Activated T-helper 2 cell treated with anti-CD3 and anti-CD28 coated beads, Interferon-gamma antibody, Interleukin-2, Interleukin-4, amounts not matched to agents 10 μg/mL and 5 μg/mL and 100 μg/mL, durations not matched to agents 14 hours and 24 hours and 36 hours (primary cell): ENCODE measurements at places on chromosomes 16 and 17.
A peak's percentile ranks its signal among the peaks of the same experiment; 100 is the strongest.

DNA sequence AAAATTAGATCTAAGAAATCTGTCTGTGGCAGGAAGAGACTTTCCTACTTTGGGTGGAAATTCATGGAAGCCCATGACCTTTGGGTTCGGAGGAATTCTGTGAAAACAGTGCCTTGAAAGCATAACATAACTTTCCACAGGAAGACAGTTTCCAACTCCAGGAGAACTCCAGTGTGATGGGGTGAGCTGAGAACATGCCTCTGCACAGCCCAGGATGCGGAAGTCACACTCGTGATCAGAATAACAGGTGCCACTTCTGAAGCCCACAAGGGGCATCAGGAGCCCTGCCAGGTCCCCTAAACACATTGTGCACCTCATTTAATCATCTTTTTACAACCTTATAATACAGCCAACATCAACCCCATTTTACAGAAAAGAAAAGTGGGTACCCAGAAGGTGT is 9.7 kb downstream of the TVP23A start:
- no peak for DNase-seq

GRCh38 chr17:63476854-63477479 is at the start of gene ACE:
ACE (plus strand) TSS chr17:63477061; CDS start chr17:63477095, 34 bp downstream.
- no peak for DNase-seq

- peak; percentile 62 for DNase-seq
Measured at GRCh38 chr17:45640141-45640850, 143.8 kb upstream of the CRHR1 start.

DNA sequence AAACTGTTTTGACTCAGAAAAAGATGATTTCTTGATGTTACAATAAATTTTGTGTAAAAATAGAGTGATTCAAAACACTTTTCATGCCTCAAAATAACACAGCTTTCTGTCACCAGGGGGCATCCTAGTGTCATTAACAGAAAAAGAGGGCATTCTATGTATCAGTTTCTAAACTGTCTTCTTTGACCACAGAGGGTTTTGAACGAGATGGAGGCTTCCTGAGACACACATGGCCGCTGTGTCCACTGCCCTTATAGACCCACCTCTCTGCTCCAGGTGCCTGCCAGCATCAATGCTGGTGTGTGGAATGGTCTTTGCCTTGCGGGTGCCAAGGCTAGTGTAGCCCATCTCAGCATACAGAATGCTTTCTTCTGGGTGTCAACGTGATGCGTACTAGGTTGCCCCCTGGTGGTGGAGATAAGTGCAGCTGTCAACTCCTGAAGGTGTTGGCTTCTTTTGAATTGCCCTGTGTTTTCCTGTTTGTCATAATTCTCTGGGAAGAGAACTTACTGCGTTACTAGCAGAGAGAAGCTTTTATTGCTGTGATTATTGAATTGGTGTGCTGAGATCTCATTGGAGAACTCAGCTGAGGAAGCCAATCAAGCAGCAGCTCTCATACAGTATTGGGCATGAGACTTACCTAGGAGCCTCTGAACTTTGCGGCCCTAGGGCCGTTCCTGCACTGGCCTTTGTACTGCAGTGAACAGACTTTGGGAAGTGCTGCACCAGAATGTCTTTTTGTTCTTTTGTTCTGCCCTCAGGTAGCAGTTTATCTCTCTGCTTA is 38.6 kb downstream of the USP10 start:
- DNase-seq: peak; percentile 66

- DNase-seq: no peak
Measured at GRCh38 chr17:46972346-46972745, 6.7 kb downstream of the RPRML start.

GRCh38 chr16:23941963-23942564 is 106.3 kb downstream of the PRKCB start:
- DNase-seq: no peak

DNA sequence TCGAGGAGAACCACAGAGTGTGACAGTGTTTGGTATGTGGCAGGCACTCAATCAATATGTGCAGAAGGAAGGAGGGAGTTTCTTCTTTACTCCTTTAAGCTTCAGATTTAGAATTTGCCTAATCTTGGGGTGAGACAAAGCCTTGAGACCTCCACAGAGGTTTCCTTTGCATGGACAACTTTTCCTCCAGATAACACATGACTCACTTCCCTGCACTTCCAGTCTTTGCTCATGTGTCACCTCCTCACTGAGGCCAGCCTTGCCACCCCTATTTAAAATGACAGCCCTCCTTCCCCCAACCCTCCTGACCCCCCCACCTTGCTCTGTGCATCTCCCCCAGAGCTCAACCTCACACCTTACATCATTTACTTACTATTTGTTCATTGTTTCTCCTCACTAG is 17.4 kb upstream of the NOS2 start:
- DNase-seq: no peak

GRCh38 chr16:67731753-67732095 is 12.6 kb upstream of the GFOD2 start:
- DNase-seq: no peak

DNA sequence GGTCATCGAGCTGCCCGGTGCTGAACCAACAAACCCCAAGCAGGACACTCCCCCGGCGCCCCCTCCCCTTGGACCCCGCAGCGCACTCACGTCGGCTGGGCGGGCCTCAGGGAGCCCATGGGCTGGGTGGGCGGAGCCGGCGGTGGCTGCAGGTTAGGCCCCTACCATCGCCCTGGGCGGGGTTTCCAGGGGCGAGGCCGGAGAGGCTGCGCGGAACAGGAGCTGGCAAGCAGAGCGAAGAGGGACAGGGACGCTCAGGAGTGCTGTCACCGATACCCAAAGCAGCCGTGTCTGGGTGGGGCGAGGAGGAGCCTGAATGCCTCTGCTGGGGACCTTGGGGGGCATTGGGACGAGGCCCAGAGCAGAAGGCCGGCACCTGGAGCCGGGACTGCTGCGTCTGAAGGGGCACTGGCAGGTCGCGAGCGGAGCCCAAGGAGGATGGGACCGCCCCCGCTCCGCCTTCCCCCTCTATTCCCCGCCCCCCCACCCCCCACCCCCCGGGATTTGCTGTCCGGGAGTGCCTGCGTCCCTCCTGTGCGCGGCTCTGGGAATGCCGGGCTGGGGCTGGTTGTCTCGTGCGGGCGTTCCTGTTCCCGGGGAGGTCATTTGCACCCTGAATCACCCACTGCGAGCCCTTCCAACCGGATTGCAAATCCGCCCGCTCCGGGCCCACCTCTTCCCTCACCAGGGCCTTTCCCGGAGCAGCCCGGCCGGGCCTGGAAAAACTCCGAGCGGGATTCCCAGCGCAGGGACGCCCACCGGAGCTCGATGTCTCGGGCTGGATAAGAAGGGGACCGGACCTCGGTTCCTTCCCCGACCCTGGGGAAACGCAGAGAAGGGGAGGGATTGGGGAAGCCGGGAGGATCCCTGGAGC is 902 bp downstream of the ARHGAP27 start:
- DNase-seq: peak; percentile 74

DNA sequence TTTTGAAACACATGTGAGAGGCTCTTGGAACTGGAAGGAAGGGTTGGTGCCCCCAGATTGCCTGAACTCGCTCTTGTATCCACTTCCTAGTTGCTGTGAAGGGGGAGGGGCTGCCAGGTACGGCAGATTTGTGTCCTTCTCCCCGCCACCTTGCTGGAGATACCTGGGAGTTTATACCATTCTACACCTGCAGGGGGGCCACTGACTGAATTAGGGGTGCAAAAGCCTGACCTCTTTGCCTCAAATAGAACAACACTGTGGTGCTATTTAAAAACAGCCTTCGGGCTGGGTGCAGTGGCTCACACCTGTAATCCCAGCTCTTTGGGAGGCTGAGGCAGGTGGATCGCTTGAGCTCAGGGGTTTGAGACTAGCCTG is 35.1 kb upstream of the IL34 start:
- no peak for DNase-seq

GRCh38 chr17:60167065-60167741 is 17.4 kb downstream of the CA4 start:
- DNase-seq: no peak

DNA sequence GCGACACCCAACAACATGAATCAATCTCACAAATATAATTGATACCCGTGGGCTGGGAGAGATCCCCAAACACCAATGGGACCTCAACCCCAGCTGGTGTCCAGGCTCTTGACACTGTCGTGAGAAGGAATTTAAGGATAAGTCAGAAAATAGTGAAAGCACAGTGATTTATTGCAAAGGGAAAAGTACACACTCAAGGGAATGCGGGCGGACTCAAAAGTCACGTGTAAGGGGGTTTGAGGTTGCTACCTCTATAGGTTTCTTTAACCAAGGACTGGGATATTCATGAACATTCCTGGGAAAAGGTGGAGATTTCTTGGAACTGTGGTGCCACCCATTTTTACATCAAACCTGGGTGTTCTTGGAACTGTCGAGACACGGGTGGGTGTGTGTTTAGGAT is 6.3 kb upstream of the ZDHHC7 start:
- no peak for DNase-seq

DNA sequence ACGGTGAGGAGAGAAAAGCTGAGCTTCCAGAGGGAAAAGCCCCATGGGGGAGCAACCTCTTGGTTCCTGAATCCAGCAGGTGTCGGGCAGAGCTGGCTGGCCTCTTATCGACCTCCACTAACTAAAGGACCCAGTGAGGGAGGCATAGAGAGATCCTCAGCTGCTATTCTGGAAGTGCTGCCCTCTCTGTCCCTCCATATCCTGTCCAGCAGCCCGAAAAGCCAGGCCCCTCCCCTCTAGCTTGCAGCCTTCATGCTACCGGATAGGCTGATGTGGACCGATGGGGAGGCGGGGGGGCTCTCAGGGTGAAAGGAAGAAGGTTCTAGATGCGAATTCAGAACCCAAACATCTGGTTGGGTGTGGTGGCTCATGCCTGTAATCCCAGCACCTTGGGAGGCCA is 24.9 kb downstream of the MXRA7 start:
- DNase-seq: no peak

DNA sequence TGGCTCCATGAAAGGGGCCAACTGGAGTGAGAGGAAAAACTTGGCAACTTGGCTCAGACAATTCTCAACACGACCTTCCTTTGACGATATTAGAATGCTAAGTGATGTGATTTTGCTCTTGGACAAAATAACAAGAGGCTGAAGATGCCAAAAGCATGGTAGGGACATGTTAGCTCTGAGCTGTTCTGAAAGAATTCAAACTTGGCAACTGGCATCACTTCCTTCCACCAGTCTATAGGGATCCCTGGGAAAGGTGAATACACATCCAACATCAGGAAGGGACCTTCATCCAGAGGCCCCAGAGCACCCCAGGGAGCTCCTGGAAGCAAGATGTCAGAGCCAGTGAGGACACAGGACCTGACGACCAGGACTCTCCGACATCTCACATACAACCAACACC is 4.3 kb downstream of the KRT37 start:
- no peak for DNase-seq

GRCh38 chr16:81633147-81633619 is 145.9 kb upstream of the PLCG2 start:
- DNase-seq: no peak

DNA sequence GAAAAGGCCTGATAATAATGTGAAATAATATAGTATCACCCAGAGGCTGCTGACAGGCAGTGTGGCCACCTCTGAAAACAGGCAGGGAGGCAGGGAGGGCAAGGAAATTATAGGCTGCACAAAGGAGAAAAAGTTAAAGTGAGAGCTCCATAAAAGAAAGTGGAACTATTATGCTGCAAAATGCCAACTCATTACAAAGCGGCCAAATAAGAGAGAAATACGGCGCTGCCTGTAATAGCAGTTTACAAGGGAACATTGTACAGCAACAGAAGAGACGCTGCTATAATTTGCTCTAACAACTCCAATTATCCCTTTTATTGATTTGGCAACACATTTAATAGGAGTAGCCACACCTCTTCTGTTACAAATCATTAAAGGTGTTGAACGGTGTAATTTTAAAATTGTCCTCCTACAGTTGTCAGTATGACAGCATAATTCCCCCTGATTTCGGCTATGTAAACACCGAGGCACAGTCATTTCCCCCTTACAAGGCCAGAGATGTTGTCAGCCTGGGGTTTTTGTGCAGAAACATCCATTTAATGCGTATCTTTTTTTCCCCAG is 120.3 kb downstream of the MRM1 start:
- DNase-seq: no peak

- no peak for DNase-seq
Measured at GRCh38 chr17:73281928-73282327, 20.2 kb upstream of the CPSF4L start.

GRCh38 chr16:83004868-83005652 is 378.3 kb downstream of the CDH13 start:
- no peak for DNase-seq

DNA sequence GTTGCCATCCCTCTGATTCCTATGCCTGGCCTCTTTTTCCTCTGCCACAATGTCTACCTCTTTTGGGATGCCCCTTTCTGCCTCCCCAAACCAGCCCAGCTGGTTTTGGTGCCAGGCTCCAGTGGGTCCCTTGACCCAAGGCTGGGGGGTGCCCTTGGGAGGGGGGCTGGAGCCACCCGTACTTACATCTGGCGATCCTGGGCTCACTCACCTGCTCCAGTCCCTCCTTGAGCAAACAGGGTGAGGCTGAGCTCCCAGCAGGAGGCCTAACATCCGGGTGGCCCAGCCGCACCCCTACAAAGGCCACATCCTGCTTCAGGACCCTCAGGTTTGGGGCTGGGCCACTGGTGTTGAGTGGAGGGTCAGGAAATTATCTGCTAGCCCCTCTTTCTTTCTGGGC is 1.2 kb downstream of the ERN2 start:
- DNase-seq: no peak

- DNase-seq: no peak
Measured at GRCh38 chr17:36592716-36593321, 1.1 kb downstream of the DHRS11 start.

- DNase-seq: no peak
Measured at GRCh38 chr17:73585583-73585982, 58.7 kb downstream of the SDK2 start.

DNA sequence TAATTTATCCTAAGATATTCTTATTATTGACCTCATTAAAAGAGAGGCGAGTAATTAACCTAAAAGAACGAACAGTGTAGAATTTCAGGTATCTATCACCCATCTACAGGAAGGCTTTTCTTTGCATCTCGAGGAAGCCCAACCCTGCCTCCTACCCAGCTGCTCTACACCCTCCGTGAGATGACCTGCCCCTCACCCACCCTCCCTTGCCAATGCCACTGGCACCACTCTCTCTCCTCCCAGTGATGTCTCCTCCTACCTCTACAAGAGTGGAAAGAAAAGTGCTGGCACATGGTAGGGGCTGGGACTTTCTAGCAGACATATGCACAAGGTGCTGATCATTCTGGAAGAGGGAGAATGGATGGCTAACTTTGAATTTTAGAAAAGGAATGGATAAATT is 22.9 kb upstream of the FOXJ1 start:
- DNase-seq: no peak

- no peak for DNase-seq
Measured at GRCh38 chr17:81930142-81931125, 2.9 kb upstream of the MAFG start.

- no peak for DNase-seq
Measured at GRCh38 chr17:44901411-44901921, 2.2 kb upstream of the EFTUD2 start.

GRCh38 chr16:14528306-14528705 is 101.8 kb downstream of the PARN start:
- no peak for DNase-seq

- DNase-seq: no peak
Measured at GRCh38 chr16:426115-426905, 861 bp downstream of the RAB11FIP3 start.
